ENCODE measurements at places on chromosomes 16 and 17.

DNA sequence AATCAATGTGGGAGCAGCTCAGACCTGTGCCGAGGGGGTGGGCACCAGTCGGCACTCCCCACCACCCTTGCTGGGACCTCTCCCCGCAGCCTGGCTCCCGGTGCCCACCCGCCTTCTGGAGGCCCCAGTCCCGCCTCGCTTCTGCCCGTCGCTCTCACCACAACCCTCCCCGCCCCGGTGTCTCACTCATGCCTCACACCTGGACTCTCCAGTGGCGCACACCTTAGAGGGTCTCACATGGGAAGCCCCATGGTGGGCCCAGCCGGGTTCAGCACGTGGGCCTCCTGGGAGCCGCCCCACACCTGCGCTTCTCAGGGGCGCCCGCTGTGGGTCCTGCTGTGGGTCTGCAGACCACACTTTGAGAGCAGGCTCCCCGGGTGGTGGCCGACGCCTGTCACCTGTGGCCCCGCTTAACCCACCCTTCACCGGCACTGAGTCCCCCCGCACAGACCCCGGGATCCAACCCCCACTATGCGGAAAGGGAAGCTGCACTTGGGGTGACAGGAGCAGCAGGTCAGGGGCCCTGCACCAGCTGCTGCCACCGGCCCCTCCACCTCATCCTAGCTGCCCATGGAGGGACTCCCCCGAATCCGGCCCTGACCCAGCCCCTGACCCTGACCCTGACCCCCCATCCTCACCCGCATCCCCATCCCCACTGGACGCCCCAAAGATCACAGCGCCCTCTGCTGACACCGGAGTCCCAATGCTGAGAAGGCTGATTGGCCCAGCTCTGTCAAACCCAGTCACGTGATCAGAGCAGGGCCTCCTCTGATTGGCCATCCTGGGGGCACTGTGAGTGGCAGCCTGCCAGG, 27.4 kb upstream of the SLC38A10 start:
- no peak for DNase-seq

DNA sequence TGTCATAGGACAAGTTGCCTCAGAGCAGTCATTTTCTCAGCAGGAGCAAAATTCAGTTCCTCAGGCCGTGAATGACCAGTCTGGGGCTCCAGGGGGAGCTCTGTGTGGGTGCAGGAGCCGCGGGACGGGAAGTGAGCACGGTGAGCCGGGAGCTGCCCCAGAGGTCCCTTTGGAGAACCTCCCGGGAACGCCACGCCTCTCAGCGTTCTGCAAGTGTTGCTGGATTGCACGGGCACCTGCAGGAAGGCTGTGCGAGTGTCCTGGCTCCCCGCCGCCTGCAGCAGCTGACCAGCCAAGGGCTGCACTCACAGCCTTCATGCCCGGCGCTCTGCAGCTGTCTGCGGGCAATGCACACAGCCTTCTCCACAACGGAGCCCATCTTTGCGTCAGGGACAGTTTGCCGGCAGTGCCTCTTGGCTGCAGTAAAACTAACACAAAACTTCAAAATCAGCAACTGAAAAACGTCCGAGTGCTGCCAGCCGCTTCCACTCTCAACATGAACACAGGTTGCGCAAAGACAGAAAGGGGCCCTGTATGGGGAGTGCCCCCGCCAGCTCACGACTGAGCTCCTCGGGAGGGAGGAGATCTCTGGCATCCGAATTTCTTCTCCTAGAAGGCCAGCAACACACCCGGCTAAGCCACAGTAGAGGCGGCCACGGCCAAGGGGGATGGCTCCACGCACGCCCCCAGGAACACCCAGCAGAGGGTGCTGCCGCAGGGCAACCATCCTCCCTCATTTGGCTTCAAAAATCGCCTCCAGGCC, 16.0 kb downstream of the NDUFAF8 start:
- DNase-seq: peak; percentile 19

DNA sequence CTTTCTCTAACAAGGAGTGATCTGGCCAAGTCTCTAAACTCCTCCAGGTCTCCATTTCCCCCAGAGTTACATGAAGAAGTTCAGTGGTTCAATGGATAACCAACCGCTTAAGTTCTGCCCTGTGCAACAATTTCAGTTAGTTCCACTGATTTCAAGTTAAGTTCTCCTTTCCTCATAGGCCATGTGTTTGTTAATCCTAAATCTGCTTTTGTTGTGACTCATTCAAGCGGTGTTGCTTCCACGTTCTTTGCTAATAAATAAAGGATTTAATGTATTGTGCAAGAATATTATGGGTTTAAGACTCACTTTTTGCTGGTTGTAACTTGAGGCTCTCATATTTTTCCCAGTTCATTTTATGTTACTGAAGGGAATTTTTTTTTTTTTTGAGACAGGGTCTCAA, 36.3 kb downstream of the GNA13 start:
- no peak for DNase-seq

DNA sequence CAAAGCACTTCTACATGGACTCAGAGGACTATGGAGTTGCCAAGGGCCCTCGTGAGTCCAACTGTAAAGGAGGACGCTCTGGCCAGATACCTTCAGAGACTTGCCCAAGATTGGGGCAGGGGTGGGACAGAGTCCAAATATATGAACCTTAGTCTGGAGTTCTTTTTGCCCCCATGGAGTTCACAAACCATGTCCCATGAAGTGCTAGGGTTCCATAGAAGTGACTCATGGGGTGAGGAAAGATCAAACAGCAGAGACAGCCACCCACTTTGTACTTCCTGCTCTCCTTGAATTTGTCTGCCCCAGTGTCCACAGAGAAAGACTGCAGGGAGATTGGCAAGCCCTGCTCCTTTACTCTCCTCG, 29.0 kb downstream of the SRL start:
- DNase-seq: no peak

GRCh38 chr17:49839455-49839854, 8.4 kb downstream of the TAC4 start:
- DNase-seq: no peak

DNA sequence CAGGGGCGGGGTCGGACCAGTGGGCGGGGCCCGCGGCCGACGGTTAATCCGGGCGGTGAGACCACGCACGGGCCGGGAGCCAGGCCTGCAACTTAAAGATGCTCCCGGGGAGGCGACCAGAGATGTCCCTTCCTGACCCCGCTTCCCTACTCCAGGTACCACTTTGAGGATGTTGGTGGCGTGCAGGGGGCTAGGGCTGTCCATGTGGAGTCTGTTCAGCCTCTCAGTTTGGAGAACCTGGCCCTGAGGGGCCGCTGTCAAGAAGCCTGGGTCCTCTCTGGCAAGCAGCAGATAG, 580 bp downstream of the RANGRF start:
- DNase-seq: no peak

GRCh38 chr17:82167028-82167427, 45.6 kb downstream of the CCDC57 start:
- no peak for DNase-seq

DNA sequence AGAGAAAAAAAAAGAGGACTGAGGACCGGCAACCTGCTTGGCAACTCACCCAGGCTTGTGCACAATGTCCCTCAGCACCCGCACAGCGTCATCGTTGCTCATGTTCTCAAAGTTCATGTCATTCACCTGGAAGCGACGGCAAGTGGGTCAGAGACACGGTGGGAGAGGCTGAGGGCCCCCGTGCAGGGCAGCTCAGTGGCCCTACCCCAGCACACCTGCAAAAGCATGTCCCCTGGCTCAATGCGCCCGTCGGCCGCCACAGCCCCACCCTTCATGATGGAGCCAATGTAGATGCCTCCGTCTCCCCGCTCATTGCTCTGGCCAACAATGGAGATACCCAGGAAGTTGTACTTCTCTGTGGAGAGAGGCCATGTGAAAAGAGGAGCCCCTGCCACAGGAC, 5.4 kb downstream of the DVL2 start:
- DNase-seq: no peak

- DNase-seq: no peak
Measured at GRCh38 chr16:7185689-7186088, 147.0 kb upstream of the RBFOX1 start.

DNA sequence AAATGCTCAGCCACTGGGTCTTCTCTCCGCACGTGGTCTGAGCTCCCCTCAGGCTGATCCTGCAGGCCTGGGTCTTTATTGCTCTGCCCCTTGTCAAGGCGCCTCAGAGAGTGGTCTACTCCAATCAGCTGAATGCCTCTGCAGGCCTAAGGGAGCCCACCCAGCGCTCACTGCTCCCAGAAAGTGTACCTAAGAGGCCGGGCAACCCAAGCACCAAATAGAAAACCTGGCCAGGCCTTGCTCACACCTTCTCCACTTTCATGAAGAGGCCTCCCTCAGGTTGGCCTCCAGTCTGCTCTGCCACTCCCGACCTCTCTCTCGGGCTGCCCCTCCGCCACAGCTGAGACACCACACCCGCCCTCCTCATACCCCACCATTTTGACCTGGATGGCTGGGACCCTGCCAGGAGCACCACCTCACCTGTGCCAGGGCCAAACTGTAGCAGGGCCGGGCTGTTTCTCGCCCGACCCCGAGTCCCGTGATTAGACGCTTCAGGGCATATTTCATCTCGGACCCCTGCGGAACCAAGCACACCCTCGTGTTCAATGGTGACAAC, 665 bp downstream of the MYBBP1A start:
- no peak for DNase-seq

DNA sequence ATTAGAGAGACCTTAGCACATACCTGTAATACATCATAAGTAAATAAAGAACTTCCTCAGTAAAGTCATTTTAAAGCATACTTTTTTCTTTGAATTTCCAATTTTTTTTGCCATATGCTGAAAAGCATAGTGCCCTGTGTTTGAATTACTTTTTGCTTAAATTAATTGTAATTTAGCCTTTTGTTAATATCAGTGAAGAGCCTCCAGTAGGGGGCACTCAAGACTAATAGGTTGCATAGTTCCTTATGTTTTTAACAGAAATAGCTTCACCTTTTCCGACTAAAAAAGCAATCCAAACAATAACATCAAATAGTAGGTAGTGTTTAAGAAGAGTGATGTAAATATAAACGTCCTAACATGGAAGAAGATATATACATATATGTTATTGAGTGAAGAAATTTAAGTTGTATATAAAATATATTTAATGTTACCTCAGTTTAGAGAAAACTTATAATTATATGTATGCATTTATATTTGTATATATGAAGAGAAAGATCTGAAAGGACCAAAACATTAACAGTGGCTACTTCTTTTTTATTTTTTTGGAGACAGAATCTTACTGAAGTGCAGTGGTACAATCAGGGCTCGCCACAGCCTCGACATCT, 18.6 kb downstream of the RAD51C start:
- DNase-seq: peak; percentile 38

DNA sequence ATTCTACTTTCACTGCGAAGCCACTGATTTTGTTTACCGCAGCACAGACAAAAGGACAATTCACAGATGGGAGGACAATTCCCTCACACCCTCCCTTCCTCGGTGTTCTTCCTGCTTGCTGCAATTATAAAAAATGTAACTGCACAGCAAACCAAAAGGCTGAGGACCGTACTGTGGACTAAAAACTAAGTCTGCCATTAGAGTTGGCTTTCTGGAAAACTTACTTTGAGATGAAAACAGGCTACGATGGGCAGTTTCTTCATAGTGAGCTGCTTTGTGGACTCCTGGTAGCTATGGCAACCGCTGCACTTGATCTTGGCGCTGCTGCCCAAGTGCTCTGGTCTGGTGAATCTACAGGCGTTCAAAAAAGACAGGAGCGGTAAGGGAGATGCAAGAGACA, 35.2 kb downstream of the USP22 start:
- no peak for DNase-seq
